ENCODE measurements at places on chromosomes 4 and X.
A peak's percentile ranks its signal among the peaks of the same experiment; 100 is the strongest.

DNA sequence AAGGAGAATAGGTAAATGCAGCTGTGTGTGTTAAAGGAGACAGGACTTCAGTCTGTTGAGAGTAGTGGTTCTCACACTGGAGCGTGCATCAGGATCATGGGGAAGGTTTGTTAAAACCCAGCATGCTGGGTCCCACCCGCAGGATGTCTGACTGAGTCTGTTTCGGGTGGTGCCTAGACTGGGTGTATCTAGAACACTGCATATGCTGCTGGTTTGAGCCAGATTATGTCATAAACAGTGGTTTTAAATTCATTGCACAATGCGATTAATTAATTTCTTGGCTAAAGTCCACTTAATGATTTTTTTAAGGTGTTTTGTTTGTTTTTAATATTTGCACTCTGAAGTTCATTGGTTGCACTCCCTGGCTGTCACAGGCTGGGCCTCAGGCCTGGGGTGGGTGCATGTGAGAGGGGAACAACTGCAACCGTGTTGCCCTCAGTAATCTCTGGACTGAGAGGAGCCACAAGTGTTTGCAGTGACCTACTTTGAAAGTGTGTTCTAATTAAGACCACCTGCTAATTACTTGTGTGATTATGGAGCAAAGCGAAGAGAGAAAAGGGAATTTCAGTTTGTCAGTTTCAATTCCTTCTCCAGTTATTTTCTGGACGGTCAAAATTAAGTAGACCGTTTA is 8.3 kb downstream of the HCCS start:
- no peak for DNase-seq

- no peak for DNase-seq
Observed at GRCh38 chr4:165839615-165840333, 33.3 kb upstream of the TLL1 start.

GRCh38 chr4:81954271-81954670 is 419.5 kb downstream of the HNRNPD start:
- DNase-seq: no peak

GRCh38 chr4:77994194-77994721 is 62.9 kb upstream of the FRAS1 start:
- DNase-seq: peak; percentile 54

DNA sequence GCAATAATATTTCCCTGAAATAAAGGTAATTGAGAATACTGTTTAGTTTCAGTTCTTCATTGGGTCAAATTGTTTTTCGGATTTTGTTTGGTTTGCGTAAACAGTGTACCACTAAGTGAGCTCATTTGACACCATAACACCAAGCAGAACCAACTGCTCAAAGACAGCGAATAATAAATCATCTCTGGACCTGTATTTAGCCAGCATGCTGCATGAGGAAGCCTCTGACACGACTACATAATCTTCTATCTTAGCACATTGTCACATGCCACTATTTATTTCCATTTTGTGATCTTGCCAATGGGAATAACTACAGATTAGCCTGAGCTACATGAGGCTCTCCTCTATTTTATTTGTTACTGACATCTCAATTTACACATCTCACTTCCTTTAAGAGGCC is 12.1 kb upstream of the PRKG2 start:
- no peak for DNase-seq

GRCh38 chr4:185722029-185722316 is 90.0 kb downstream of the SORBS2 start:
- DNase-seq: no peak

DNA sequence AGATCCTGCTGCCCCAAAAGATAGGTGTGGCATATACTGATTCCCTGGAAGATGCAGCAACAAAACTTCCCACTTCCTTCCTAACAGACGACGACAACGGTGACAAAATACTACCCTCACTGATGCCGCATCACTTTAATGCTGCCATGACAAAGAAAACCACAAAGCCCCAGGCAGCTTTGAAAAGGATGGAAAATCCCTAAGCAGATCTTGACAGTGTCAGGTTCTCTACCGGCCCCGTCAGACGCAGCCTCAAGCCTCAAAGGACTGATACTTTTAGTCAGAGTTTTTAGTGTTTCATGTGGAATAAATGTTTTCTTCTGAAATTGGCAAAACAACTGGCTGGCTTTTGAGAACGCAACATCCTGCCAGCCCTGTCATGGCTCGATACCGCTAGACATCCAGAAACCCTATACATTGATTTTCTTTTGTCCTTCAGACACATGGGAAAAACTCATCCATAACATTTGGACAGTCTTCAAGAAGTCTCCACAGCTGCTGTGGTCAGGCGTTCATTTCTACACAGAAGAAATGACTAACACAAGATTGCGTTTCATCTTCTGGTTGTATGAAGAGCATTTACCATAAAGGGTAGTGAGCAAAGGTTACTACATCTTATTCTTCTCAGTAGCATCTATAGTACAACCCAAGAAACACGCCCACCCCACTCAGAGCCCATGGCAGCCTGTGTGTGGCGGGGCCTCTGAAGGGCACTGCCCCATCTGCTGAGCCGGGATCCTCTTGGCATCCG is 60.1 kb downstream of the GATB start:
- no peak for DNase-seq

DNA sequence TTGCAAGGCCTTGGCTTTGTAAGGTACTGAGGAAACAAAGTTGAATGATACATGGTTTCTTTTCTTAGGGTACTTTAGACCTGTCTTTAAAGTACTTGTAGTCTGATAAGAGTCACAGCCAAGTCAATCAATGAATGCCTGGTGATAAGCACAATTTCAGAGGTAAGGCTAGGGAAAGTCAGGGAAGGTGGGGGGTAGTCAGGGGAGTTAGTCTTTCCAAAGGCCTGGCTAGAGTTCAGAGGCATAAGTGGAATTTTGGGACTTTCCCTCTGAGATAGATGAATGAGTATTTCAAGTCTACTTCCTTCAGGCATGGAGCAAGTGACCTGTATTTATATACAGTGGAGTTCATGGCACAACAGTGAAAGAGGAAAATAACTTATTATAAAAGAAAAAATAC is 78.3 kb downstream of the SLC4A4 start:
- DNase-seq: no peak

DNA sequence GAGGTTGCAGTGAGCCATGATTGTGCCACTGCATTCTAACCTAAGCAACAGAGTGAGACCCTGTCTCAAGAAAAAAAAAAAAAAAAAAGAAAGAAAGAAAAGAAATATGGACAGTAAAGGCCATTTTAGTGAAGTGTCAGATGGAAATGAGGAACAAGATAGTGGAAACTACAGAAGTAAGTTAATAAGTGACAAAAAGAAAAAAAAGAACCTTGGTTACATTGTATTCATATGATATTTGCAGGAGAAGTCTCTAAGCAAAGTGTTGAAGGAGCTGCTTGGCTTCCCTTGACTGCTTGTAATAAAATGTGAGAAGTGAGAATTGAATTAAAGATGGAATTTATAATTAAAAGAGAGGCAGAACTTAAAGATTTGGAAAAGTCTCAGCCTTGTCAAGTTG is 73.2 kb downstream of the HOPX start:
- DNase-seq: no peak

DNA sequence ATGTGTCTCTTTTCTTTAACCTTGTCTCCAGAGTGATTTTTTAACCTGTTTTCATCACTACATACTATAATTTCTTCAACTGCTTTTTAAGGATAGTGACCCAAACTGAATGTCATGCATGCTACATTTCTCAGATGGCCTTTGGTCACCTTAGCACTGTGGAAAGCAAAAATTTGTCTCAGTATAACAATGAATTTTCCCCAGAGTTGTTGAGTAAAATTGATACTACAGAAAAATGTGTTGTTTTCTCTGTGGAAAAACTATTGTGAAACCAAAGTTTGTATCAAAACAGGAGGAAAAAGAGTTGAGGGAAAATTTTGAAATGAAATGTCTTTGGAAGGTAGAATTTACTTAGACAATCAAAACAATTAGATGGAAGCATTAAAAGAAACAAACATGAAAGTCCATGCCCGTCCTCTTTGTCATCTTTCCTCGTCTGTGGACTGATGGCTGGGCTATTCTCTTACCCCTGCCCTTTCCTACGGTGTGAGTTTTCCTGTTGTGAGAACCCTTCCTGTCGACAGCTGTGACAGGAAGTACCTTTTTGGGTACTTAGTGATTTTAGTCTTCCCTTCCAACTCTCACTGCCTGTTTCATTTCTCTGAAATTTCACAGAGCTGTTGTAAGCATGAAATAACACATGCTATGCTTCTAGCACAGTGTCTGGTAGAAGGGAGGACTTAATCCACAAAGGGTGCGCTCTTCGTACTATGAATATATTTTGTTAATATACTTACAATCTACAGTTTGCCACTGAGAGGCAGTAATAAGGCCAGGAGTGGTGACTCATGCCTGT is 50.8 kb downstream of the LRP2BP start:
- no peak for DNase-seq

DNA sequence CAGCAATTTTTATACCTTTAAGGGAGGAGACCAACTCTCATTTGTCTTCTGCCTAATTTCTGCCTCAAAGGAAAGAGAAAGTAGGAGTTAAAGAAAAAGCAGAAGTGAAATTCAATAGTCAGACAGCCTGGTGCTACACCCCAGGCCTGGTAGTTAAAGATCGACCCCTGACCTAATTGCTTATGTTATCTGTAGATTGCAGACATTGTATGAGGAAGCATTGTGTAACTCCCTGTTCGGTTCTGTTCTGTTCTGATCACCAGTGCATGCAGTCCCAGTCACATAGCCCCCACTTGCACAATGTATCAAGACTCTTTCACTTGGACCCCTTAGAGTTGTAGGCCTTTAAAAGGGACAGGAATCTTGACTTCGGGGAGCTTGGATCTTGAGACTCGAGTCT is 335.9 kb upstream of the AR start:
- DNase-seq: no peak

DNA sequence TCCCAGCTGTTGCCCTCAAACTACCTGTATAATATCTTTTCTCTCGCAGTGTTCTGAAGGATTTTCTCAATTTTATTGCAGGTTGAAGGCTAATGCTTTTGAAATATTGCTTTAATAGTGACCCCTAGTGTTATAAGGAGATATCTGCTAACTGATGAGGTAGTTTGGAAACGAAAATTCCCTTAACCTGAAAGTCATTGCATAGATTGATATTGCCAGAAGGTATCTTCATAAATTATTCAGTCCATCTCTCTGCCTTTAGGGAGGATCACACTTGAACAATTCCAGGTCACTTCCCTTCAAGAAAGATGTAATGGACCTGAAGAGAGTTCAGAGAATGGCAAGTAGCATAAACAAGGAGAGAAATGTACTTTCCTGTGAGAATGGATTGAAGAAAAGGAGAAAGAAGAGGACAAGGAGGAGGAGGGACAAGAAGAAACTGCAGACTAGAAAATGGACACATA is 44.1 kb downstream of the TIGD4 start:
- no peak for DNase-seq

DNA sequence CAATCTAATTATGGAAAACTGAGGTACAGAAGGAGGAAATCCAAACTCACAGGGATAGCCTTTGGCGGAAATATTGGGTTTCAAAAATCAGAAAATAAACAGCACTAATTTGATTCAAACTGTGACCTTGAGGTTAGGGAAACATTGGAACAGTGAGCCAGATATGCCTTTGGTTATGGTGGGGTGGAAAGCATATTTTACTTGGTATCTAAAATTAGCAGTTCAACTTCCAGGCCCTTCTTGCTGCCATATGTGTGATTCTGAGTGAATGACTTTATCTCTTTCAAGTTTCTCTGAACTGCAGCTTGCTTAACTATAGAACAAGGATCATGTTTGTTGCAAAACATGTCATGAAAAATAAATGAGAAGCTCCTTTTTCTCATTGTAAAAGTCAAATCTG is 240.9 kb upstream of the VEGFC start:
- DNase-seq: no peak

DNA sequence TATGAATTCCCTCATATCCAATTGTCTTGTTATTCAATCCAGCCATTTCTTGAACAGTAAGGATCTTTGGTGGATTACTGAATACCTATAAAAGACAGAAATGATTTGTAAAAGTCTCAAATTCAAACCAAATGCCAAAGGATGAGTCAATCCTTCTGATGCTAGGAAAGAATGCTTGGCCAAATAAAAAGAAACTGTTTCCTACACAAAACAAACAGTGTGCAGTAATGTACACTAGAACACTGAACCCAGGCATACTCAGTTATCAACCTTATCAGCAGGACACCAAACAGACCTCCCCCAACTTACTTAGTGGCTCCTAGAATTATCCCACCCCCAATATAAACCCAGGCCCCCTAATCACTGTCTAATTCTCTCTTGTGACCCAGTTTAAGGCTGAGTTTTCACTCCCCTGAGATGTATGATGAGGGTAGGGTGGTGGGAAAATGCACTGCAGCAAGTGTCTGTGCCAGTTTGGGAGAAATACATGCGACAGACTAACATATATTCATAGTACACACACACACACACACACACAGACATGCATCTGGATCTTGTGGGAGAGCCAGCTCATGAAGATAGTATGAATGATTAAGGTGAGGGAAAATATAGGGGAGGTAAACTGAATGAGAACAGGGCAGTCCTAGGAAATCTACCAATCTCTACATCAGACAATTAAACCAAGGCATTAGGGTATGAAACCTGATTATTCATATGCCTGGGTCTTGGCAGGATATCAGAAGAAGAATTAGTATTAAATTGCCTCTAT is 35.0 kb downstream of the CLDN2 start:
- DNase-seq: no peak

GRCh38 chrX:111100191-111100590 is 4.2 kb downstream of the PAK3 start:
- DNase-seq: peak; percentile 68

GRCh38 chrX:85309717-85310116 is 65.9 kb downstream of the ZNF711 start:
- DNase-seq: peak; percentile 41

DNA sequence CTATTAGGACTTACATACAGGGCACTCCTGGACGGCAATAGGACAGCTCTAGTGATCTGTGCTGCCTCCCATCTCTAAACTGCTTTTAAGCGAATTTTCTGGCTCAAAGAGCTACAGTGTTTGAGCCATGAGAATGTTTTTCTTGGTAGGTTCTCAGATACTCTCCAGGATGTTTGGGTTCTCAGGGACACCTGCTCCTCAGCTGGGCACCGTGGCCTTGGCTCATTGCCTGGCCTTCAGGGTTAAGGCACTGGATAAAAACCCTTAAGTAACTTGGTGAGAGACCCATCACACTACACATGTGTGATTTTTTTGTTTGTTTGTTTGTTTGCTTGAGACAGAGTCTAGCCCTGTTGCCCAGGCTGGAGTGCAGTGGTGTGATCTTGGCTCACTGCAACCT is 38.5 kb upstream of the HERC5 start:
- DNase-seq: no peak

DNA sequence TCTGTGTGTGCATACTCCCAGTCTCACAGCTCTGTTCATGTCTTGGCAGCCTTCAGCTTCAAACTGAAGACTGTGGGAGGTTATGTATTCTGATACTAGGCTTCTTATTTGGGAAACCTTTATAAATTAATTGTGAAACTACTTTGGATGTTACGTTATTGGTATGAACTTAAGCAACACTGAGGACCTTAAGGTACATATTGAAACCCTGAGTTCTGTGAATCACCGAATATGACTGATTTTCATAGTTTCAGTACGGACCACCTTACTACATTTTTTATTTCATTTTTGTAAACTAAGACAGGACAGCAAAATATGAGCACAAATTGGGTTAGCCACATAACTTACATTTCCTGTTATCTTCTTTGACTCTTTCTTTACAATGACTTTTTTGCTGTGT is 498.4 kb downstream of the PDGFC start:
- no peak for DNase-seq

GRCh38 chrX:53093748-53094581 is at the start of gene KANTR:
Gene KANTR (plus strand): TSS chrX:53094142. CDS start chrX:53124273, 30,131 bp downstream.
- peak; percentile 97 for DNase-seq
